Fibroblast of mammary gland (primary cell): ENCODE measurements at places on chromosomes 5 and 9.

- no peak for DNase-seq
These were observed 59.1 kb upstream of the FBN2 start for GRCh38 chr5:128597156-128597555.

- peak; percentile 55 for DNase-seq
These were observed 138.6 kb upstream of the SPEF2 start for GRCh38 chr5:35478856-35479682.

DNA sequence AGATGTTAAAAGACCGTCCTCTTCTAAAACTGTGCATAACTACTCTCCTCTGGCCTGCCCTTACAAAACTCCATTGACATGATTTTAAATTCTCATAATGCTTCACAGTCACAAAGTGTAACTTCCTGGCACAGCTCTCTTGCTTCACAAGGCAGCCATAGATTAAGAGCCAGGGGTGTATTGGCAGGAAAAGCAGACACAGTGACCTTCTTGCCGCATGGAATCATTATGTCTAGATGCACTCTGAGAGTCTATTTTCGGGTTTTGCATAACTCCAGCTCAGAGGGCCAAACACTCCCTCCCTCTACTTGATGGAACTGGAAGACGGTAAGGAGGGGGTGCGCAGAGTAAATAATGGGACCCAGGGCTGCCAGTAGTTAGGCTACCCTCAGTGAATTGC is 110.1 kb downstream of the MARCHF3 start:
- peak; percentile 51 for DNase-seq

- no peak for DNase-seq
These were observed 396.2 kb upstream of the IRX4 start for GRCh38 chr5:2278825-2279456.

DNA sequence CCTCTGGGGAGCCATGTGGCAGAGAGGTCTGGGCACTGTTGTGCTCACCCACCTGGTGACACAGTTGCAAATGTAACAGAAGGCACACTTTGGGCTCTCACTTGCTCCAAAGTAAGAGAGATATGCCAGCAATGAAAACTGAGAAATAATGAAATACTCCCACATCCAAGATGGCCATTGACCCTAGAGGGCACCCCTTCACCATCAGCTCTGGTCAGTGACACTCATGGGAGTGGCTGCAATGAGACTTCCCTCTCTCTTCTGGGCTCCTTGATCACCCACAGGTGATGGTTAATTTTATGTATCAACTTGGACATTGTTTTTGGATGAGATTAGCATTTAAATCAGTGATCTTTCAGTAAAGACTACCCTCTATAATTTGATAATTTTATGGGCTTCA is 248.4 kb downstream of the CDH12 start:
- no peak for DNase-seq

- DNase-seq, result no peak
These were observed 41.9 kb upstream of the ITGA2 start for GRCh38 chr5:52947208-52947607.

GRCh38 chr5:122492675-122493074 is 180.6 kb downstream of the SNCAIP start:
- peak; percentile 28 for DNase-seq

DNA sequence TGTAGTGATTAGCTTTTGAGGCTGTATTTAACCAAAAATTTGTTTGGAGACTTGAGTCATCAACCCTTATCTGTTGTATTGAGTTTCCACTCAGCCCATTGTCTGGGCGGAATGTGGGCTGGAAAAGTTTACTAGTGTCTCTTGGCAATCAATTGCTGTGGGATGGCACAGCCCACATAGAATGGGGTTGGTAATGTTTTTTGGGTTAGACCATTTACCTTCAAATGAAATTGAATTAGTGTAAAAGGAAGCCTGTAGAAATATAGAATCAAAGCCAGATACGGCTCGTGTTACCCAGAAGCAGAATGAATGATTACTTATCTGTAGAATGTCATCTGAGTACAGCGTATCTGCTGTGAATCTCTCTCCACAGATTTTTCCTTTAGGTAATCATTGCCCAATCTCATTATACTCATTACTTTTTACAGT is 142.9 kb downstream of the AOPEP start:
- no peak for DNase-seq

GRCh38 chr5:72597456-72597948 is 90.3 kb upstream of the ZNF366 start:
- DNase-seq, result peak; percentile 85

- no peak for DNase-seq
These were observed 398.3 kb upstream of the MPDZ start for GRCh38 chr9:13677801-13678200.

DNA sequence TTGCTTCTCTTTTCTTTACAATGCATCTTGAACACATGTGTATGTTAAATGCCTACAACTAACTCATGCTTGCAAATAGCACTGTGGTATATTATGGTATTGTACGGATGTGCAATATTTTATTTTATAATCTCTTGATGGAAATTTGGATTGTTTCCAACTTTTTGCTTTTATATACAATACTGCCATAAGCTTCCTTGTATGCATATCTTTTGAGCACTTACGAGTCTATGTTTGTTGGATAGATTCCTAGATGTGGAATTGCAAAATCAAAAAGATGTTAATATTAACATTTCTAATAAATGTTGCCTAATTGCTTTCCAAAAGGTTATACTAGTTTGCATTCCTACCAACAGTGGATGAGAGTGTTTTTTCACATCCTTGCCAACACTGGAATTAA is 3.4 kb upstream of the GALNT12 start:
- no peak for DNase-seq

GRCh38 chr9:134390947-134391318 is 64.7 kb downstream of the RXRA start:
- no peak for DNase-seq

- no peak for DNase-seq
These were observed 168.0 kb upstream of the IRX2 start for GRCh38 chr5:2919310-2920018.

DNA sequence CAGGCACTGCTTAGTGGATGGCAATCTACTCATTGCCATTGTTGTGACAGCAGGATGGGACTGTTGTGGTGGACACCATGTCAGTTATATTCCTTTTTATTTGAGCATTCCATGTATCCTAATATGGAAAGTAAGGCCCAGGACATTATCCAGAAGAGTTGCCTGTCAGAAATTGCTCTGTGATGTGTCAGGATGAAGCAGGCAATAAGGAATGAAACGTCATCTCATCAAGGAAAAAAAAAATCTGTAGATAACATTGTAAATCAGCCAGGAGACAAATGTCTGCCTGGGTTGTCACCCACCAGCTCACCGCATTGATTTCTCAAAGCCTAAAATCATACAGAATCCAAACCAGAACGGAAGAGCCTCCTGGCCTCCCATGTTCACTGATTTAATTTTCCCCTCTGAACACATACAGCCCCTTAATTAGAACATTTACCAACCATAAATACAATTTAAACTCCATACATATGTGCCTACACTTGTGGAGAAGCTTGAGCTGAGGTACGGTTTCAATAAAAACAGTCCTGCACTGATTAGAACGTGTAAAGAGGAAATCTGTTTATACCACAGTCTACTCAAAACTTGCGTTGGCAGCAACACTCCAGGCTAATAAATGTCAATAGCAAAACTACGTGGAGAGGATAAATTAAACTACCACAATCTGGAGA is 73.9 kb downstream of the FOXD1 start:
- peak; percentile 73 for DNase-seq

GRCh38 chr9:122320413-122320881 is 50.4 kb upstream of the PTGS1 start:
- no peak for DNase-seq

DNA sequence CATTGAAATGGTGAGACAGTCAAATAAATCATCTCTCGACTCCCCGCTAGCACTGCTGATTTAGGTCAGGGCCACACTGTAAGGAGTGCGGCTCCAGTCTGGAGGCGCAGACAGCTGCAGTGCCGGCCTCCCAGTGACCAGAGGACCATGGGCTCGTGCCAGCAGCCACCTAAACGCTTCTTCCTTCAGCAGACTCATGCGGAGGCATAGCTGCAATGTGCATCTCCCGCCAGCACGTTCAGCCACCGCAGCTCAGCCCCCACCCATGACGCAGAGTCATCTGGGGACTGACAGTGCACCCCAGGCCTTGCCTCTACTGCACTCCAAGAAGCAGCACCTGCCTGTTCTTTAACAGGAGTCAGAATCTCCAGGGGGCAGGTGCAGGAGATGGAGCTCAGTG is 13.6 kb upstream of the MAPK9 start:
- no peak for DNase-seq

- DNase-seq, result no peak
These were observed 172.8 kb downstream of the ERCC6L2 start for GRCh38 chr9:96048104-96048955.

GRCh38 chr5:104431981-104432380 is 869.4 kb upstream of the NUDT12 start:
- DNase-seq, result no peak

GRCh38 chr9:121383715-121384114 is 13.7 kb upstream of the STOM start:
- no peak for DNase-seq

- no peak for DNase-seq
These were observed 61.6 kb upstream of the GNE start for GRCh38 chr9:36319806-36320205.

DNA sequence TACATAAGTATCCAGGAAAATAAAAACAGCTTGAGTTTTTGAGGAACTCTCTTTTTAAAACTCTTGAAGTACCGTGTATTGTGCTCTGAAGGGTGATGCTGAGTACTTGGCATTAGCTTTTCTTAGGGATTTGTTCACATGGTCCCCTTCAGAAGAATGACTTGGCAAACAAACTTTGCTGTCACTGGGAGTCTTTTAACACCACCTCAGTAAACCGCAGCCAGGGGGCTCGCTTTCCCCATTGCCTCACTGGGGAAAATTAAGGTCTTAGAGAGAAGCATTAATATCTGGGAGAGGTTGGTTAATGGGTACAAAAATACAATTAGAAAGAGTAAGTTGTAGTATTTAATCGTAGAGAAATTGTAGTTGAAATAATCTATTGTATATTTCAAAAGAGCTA is 105.9 kb upstream of the DAP start:
- DNase-seq, result no peak

DNA sequence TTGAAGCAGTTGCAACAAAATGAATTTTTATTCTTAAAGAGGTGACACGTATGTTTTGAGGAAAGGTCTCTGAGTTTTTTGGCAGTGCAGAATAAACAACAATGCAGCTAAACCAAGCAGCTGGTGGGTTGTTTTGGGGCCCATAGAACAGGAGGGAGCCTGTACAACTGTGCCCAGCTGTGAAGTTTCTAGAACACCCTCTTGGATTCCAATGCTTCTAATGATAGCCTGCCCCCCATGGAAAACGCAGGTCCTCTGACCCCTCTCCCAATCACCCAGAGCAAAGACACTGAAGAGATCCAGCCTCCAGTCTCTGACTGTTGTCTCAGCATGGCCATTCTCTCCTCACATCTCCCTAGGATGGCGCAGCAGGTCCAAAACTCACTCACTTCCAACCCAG is 150.9 kb downstream of the MARCHF11 start:
- no peak for DNase-seq

GRCh38 chr9:110337727-110338126 is at the start of gene TXNDC8:
TXNDC8 (minus strand) TSS chr9:110337863.
- DNase-seq, result peak; percentile 83

DNA sequence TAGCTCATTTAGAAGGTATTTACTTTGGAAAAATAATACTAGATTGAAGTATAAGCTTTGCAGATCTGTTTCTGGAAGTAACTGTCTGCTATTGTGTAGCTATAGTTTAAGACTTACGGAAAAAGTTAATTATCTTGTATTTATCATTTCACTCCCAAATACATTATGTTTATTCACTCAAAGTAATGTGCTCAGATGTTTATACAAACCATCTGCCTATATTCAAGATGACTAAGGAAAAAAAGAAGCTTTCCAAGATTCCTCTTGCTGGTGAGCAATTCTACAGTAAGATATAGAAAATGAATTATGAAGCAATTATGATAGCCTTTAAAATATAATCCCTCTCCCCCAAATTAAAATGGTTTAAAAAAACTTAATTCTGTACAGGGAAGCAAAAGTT is 137.9 kb downstream of the KIAA0825 start:
- DNase-seq, result no peak

DNA sequence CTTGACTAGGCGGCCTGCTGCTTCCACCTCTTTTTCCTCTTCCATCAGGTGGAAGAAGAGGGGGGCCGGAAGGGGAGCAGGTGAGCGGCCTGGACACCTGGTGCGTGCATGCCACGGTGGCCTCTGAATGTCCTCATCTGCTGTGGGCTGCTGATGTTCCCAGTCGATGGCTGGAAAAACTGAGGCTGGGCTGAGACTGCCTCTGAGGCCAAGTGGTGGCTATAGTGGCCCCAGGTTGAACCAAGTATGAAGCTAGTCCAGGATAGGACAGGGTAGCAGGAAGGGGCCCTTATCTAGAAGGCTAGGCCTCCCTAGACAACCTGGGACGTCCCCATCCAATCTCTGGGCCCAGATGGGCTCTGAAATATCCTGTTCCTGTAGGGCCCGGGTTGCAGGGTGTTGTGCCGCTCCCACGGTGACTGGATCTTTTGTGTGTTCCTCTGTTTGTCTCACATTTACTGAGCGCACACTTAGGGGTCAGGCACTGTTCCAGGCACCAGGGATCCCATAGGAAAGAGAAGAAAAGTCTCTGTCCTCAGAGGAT is 753 bp upstream of the NR5A1 start:
- DNase-seq, result no peak

- DNase-seq, result no peak
These were observed 242.7 kb downstream of the SYK start for GRCh38 chr9:91044354-91044753.
